BJ (cell line): ENCODE measurements at places on chromosomes 2 and 18. TPM values are rescaled to one million over a fixed set of nuclear protein-coding genes. Genes with fewer than 3 reads are reported as not detected.

The CHRND gene
- not detected in 2 replicates for polyA plus RNA-seq

GRCh38 chr2:168490015-168490874 lies 34.2 kb downstream of the CERS6 start:
- DNase-seq: no peak

The STPG4 gene
- 0.06 TPM in 2 replicates for polyA plus RNA-seq

The REEP1 gene
- 0.13 and 0.28 TPM in 2 replicates for polyA plus RNA-seq

DNA sequence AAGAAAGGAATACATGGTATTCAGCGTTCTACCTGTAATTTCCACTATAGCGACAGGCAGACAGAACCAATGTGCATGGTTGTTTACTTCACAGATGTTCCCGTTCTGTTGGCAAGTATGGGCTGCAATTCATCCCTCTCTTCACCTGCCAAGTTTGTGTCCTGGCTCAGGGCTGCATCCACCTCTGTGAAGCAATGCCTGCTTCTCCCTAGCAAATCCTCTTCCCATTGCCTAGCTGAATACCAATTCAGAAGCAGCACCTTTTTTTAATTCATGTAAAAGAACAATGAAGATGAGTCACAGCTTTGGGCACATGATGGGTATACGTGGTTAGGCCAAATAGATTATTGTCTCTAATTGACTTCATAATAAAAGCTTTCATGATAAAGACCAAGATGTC lies 54.7 kb upstream of the LRATD1 start:
- no peak for DNase-seq
